ENCODE measurements at places on chromosomes 11 and 22.
A peak's percentile ranks its signal among the peaks of the same experiment; 100 is the strongest.

DNA sequence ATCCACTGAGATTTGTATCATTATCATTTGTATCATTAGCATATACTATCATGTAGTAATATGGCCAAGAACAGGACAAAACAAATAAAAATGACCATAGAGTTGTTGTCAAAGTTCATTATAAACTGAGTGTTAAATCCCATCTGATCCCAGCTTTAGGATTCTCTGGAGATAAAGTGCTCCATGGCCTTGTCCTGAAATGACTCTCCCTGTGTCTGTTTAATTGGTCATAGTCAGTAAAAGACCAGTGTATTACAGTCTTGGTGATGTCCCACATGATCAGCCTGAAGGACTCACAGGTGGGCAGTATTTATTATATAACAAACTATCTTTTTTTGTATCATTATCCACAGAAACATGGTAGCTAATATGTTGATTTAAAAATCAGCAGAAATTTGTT lies 361.6 kb downstream of the TMEM135 start:
- no peak for DNase-seq

DNA sequence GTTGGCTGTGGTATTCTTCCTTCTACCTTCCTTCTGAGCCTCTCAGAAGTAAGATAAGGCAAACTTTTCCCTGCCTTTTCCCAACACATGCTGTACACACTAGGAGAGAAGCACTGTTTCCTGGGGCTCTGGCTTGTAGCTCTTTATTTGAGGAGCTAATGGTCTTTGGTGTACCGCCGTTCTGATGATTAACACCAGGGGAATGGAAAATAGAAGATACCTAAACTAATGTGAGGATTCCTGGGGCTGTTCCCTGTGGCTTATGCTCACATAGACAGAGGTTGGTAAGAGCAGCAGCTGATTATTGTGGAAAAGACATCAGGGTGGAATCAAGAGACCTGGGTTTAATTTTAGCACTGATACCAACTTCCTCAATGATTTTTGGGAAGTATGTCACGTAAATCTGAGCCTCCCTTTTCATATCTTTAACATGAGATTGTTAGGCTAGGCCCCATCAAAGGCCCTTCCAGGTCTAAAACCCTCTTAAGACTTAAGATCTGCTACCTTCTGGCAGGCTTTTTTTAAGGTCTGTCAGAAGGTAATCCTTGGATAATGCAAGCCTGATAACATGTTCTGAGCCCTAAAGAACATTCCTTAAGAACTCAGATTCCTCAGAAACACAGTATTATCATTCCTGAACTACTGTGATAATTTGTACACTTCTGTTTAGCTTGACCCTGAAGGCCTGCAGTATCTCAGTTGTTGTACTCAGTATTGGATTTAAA lies 24.8 kb upstream of the RCE1 start:
- no peak for DNase-seq

DNA sequence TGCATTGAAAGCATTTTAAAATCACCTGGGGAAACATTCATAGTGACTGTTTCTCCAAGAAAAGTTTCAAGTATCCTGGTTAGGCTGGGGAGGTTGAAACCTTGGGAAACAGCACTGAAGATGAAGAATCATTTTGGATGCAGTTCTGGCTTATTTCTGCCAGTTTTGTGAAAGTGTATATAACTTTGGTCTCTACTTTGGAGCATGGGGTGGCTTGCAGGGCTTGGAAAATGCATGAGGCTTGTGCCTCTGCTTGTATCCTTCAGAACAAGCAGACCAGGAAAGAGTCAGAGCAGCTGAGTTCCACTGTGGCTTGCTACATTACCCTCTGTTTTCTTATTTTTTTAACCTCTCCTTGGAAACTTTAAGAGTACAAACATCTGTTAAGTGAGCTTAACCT lies 19.5 kb downstream of the SLC5A12 start:
- no peak for DNase-seq

GRCh38 chr11:119742263-119742861 lies 13.4 kb upstream of the NECTIN1 start:
- DNase-seq = no peak

- DNase-seq = no peak
Measured at GRCh38 chr11:112625814-112626213, 335.4 kb upstream of the NCAM1 start.

DNA sequence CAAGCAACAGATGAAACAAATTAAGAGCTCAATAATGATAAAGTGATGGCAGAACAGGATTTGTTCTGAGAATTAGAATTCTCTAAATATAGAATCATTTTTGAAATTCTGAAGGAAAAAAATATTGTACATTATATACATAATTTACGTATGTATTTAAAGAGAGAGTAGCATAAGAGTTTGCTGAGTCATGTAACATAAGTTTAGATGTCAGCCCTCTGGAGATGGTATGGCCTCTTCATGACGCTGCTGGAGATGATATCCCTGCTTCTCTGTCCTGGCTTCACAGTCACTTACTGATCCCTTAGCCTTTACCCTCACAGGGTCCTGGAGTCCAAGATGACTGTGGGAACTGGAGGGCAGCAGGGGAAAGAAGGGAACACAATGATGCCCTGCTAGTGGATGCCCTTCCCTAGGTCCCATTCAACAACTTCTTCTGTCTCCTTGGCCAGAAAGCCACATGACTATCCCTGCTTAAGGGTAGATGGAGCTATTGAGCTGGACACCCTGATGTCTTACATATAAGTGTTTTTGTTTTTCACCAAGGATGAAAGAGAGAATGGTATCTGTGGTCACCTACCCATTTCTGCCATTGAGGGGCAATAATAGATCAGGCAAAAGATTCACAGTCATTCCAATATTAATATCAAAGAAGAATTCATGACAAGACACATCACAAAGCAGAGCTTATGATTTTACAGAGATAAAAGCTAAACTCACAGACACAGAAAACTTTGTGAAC lies 753.1 kb downstream of the TBC1D22A start:
- no peak for DNase-seq

- no peak for DNase-seq
Measured at GRCh38 chr22:40236131-40236665, 58.5 kb downstream of the TNRC6B start.

- no peak for DNase-seq
Measured at GRCh38 chr11:93655047-93655446, 6.4 kb upstream of the CEP295 start.

GRCh38 chr11:62105667-62106191 lies 18.1 kb upstream of the INCENP start:
- DNase-seq = no peak

- no peak for DNase-seq
Measured at GRCh38 chr11:47477323-47477722, 28.4 kb upstream of the RAPSN start.

DNA sequence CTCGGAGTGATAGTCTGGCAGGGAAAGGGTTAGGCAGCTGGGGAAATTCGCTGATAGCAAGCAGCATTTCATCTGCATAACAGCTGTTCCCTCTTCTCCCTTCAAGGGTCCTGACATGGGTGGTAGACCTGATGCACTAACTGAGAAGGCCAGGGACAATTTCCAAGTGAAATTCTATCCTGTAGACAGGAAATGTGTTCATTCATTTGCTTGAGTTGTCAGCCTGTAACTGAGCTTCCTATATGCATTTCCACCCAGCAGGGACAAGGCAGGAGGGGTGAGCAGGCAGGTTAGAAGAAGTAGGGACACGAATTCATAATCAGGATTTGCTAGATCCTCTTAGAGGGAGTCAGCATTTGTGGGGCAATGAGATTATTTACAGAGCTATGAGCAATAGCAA lies 154.3 kb upstream of the NCAM1 start:
- no peak for DNase-seq

- DNase-seq = no peak
Measured at GRCh38 chr11:11657218-11657955, 35.6 kb upstream of the GALNT18 start.

DNA sequence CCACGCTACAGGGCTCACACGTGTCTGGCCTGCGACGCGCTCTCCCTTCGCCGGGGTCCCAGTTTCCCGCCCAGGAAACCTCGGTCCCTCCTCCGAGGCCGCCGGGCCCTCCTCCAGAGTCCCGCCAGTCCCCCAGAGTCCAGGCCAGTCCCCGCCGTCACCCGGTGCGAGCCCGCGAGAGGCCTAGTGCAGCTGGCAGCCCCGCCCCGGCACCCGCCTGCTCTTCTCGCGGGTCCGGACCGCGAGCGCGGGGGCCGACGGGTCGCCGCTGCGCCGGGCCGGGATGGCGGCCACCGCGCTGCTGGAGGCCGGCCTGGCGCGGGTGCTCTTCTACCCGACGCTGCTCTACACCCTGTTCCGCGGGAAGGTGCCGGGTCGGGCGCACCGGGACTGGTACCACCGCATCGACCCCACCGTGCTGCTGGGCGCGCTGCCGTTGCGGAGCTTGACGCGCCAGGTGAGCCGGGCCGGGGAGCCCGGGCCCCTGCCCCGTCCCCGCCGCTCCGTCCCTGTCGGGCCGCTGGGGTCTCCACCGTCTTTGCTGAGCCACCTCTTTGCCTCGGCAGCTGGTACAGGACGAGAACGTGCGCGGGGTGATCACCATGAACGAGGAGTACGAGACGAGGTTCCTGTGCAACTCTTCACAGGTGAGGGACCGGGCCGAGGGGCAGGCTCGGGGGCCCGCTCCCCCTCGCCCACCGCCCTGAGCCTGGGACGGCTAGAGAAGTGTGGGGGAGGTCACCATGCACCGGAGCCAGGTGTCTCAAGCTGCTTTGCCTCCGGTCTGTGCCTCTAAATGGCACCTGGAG lies at the start of gene PTPMT1:
Gene PTPMT1 (plus strand): TSS at position 260 of the 809 bp plus-strand sequence. CDS start 24 bp downstream, at position 284.
- DNase-seq = no peak

DNA sequence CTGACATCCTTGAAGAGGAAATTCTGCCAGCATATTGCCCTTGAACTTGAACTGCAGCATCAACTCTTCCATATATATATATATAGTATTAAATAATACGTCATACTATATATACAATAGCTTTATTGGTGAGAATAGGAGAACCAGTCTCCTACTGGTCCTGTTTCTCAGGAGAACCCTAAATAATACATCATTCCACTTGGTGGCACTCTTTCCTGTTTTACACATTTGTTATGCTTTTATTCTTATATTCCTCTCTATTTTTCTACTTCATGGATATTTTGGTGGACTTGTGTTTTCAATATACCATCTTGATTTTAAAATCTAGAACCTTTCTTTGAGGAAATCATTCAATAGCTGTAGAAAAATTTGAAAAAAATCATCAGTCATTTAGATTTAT lies 193.3 kb downstream of the TRPC6 start:
- DNase-seq = no peak

- DNase-seq = no peak
Measured at GRCh38 chr11:75191330-75191717, 40.4 kb downstream of the SLCO2B1 start.

GRCh38 chr11:3853899-3854659 lies 1.4 kb upstream of the STIM1 start:
- no peak for DNase-seq

GRCh38 chr22:48531761-48532435 lies 1295.8 kb downstream of the BRD1 start:
- no peak for DNase-seq

DNA sequence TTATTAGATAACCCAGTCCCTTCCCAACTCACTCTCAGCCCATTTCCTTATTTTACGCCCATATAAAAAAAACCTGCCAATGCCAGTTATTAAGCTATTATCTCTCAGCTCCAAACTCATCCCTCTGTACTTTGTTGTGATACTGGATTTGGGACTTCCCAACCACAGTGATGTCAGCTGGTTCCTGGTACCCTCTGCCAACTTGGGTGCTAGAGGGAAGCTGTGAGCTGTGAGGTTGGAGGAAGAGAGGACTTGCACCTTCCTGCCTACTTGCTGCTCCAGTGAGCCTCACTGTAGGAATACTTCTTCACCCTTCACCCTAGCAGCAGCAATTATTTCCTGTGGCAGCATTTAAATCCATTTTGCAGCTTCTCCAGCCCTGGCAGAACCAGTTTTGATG lies 19.2 kb upstream of the CSF2RB start:
- DNase-seq = no peak

DNA sequence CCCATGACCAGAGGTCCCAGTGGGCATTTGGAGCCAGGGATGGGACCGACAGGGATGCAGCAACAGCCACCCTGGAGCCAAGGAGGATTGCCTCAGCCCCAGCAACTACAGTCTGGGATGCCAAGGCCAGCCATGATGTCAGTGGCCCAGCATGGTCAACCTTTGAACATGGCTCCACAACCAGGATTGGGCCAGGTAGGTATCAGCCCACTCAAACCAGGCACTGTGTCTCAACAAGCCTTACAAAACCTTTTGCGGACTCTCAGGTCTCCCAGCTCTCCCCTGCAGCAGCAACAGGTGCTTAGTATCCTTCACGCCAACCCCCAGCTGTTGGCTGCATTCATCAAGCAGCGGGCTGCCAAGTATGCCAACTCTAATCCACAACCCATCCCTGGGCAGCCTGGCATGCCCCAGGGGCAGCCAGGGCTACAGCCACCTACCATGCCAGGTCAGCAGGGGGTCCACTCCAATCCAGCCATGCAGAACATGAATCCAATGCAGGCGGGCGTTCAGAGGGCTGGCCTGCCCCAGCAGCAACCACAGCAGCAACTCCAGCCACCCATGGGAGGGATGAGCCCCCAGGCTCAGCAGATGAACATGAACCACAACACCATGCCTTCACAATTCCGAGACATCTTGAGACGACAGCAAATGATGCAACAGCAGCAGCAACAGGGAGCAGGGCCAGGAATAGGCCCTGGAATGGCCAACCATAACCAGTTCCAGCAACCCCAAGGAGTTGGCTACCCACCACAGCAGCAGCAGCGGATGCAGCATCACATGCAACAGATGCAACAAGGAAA lies 27.3 kb upstream of the L3MBTL2 start:
- no peak for DNase-seq

DNA sequence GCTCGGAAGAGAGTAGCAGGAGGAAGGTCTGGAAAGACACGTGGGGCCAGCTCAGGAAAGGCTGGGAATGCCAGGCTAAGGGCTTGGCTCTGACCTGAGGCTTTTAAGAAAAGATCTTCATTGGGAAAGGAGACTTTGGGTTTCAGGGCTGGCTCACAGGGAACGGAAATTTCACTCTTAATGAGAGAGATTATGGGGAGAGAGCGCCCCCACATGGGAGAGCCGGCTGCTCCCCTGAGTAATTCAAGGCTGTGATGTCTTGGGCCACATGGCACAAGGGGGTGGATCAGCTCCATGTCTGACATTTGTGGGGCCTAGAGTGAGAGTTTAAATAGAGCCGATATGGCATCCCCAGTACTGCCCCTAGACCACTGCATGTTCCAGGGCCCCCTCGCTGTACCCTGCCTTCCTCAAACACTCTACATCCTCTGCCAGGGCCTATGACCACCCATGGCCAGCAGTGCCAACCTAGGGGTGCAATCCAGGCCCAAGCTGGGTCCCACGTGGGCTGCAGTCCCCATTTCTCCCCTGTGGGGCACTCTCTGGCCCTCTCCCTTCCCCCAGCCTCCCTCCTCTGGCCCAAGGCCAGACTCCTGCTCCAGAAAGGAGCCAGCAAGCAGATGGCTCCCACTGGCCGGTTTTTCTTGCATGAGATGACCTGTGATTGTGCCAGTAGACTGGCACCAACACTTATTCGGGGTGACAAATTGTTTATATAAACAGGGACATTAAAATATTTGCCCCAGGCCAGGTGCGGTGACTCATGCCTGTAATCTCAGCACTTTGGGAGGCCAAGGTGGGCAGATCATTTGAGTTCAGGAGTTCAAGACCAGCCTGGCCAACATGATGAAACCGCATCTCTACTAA lies 75.2 kb downstream of the ISX start:
- DNase-seq = no peak

- peak; percentile 27 for DNase-seq
Measured at GRCh38 chr11:95790933-95791708, 823 bp downstream of the CEP57 start.

GRCh38 chr11:117202386-117203068 lies 3.4 kb downstream of the TAGLN start:
- no peak for DNase-seq
